Stimulated activated CD4-positive, alpha-beta T cell treated with anti-CD3 and anti-CD28 coated beads, Interleukin-1b, Interleukin-23, amount 100 ng/mL, for 1 hour (primary cell): ENCODE measurements at places on chromosomes 1 and 21.

GRCh38 chr1:156416993-156417392, 48.0 kb downstream of the RHBG start:
- DNase-seq = no peak

GRCh38 chr1:213686983-213687382, 300.8 kb upstream of the PROX1 start:
- DNase-seq = no peak

GRCh38 chr1:2134266-2134620, 60.3 kb downstream of the FAAP20 start:
- DNase-seq = no peak

GRCh38 chr1:106883208-106883607, 173.3 kb upstream of the PRMT6 start:
- DNase-seq = no peak
